ENCODE measurements at places on chromosomes 3 and 15.

- DNase-seq, result no peak
Observed at GRCh38 chr3:160812304-160812703, 56.3 kb downstream of the PPM1L start.

DNA sequence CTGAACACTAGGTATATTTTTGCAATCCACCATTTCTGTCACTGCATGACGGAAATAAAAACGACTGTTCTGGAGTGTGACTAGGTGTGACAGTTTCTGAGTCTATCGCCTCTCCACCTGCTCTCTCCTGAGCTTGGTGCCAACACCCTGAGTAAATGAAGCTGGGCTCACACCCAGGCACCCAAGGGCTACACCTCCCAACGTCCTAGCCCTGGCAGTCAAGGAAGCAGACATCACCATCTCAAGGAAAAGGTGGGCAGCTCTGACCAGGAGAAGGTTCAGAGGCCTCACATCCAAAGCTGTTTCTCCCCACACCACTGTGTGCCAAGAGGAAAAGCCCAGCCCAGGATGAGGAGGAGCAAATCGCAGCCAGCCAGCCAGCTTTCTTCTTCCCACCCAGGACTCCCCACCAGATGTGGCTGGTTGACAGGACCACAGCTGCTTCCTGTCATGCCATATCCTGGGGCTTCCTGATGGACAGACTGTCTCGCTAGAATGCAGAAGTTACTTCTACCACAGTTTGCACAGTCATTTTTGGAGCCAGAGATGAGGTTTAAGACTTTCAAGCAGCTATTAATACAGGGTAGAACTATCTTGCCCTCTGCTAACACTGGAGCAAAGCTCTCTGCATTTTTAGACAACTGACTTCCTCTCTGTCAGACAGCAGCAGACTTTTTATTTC is 3.3 kb downstream of the SCAMP2 start:
- no peak for DNase-seq

DNA sequence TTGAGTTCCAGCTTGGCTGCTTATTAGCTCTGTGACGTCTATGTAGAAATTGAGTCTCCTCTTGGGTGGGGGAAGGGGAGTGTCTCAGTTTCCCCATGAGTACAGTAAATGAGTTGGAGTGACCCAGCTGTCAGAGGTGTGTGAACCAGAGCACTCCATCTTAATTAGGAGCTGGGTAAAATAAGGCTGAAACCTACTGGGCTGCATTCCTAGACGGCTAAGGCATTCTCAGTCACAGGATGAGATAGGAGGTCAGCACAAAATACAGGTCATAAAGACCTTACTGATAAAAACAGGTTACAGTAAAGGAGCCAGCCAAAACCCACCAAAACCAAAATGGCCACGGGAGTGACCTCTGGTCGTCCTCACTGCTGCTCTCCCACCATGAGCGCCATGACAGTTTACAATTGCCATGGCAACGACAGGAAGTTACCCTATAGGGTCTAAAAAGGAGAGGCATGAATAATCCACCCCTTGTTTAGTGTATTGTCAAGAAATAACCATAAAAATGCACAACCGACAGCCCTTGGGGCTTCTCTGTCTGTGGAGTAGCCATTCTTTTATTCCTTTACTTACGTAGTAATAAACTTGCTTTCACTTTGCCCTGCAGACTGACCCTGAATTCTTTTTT is 222.4 kb downstream of the CACNA2D3 start:
- no peak for DNase-seq

DNA sequence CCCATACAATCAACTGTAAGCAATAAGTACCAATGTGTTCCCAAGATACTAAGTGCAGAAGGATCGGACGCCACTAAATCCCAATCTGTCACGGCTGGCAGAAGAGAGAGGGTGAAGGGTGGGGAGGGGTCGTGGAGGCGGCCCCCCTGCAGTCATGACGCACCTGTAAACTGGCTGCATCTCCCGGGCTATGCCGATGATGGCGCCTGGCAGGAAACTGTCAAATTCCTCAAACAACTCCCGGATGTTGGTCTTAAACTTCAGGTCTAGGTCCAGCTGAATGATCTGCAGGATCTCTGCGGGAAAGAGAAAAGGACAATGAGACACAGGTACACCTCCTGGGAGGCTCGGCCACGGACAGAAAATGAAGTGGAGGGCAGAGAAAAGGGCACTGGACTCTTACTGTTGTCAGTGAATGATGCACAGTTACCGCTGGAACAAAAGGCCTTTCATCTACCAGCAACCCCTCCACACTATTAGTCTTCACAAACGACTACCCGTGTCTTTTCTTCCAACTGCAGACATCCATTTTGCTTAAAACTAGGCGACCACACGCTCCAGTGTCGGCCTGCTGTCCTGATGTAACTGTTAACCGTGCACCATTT is 114.6 kb downstream of the XXYLT1 start:
- DNase-seq, result no peak

DNA sequence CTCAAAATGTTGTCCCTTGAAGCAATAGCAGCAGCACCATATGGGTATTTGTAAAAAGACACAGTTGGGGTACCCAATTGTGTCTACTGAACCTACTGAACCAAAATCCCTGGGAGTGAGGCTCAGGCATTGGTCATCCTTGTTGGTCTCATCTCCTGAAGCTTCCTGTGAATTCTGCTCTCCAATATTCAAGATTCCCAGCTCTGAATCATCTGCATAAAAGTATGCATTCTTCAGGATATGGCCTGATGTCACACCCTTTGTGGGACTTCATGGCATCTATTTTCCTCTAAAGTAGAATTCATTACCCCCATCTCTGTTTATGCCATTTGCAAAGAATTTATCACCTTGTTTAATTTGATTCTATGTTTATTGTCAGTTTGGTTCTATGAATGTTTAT is 13.3 kb upstream of the PTX3 start:
- no peak for DNase-seq

GRCh38 chr3:166864473-166865467 is 515.3 kb downstream of the ZBBX start:
- DNase-seq, result no peak

DNA sequence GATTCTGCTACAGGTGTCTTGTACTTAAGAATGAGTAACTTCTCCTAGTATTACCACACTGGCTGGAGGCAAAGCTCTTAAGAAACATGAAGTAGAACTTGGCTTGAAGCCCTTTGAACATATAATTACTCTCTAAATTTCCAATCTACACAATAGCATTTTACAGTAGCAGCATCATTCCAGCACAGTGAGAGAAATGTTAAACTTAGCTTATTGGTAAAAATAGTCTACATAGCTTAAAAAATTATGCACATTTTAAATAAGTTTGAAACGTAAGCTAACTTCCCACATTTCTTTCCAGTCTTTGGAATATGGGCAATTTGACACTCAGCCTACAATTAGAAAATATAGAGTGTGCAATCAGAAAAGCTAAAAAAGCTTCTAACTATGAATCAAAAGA is 32.8 kb upstream of the TOP2B start:
- no peak for DNase-seq

- no peak for DNase-seq
Observed at GRCh38 chr3:150348500-150348899, 59.6 kb upstream of the TSC22D2 start.

DNA sequence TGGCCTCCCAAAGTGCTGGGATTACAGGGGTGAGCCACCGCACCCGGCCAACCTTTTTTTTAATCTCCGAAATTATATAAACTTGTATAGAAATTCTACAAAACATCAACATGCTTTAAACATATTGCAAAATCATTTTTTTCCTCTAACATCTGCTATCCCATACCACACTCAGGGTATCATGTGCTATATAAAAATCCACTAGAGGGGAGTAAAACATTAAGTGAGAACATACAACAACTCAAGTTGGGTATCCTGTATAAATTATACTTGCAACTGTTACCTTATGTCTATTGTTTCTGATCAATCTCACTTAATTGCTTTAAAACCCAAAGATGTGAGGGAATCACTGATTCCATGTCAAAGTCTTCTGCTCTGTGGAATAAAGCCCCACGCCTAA is 71.9 kb upstream of the FBN1 start:
- no peak for DNase-seq

GRCh38 chr3:172287937-172288477 is 160.2 kb downstream of the GHSR start:
- no peak for DNase-seq

- DNase-seq, result no peak
Observed at GRCh38 chr3:30970183-30970582, 75.7 kb upstream of the GADL1 start.

- no peak for DNase-seq
Observed at GRCh38 chr15:71133747-71134472, 18.6 kb downstream of the THSD4 start.

DNA sequence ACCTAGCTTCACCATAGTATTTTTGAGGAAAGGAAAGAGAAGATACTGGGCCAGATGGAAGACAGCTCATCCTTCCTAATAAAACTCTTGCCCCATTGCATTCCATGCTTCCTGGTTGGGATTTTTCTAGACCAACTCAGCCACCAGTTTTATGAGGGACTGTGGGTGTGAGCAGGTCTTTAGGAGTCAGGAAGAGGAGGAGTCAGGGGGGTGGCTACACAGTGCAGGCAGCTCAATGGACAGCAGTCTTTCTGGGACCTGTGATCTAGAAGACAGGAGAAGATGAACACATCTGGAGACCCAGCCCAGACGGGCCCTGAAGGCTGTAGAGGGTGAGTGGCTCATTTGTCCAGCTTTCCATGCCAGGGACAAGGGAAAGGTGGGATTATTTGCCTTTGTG is at the start of gene NOX5:
TSS of gene NOX5 (plus strand) at position 242 of the 400 bp plus-strand sequence. CDS start at position 283, 41 bp downstream.
- DNase-seq, result no peak

DNA sequence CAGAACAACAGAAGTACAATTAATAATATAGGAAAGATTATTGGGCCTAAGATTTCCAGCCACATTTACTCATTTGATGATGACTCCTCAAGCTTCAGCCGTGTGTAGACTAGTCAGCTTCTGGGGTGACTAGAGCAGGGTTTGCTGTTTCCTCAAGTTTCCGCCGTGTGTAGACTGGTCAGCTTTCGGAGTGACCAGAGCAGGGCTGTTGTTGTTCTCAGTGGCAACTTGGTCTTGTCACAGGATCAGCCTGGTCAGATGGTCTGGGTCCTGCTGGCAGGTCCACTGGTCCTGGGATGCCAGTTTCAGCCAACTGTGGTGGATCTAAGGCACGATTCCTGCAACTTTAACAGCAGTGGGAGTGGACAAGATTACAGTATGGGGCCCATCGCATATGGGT is 21.8 kb upstream of the NOX5 start:
- no peak for DNase-seq

GRCh38 chr3:155335724-155336354 is 42.4 kb upstream of the STRIT1 start:
- no peak for DNase-seq

DNA sequence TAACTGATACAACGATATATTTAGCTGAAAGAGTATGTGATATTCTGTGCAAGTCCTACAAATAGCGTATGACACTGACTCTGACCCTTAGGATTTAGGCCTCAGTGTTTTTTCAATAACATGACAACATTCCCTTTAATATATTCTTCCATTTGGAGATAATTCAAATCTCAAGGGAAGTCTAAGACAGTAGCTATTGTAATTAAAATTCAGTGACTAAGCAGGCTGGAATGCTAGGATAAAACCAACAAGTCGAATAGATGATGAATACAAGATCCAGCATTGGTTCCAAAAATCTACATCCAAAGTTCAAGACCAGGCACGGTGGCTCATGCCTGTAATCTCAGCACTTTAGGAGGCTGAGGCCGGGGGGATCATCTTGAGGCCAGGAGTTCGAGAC is 56.2 kb downstream of the QTRT2 start:
- DNase-seq, result no peak

DNA sequence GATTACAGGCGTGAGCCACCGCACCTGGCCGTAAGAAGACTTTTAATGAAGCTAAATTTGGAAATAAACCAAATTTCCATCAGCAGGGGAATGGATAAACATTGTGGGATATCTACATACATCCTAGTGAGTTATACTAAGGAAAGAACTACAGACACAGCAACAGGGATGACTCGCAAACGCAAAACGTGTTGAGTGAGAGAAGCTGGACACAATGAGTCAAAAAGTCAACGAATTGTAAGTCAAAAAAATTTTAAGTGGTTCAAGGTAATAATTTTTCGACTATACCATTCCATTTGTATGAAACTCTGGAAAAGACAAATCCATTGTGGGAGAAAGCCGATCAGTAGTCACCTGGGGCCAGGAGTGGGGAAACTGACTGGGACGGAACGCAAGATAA is 19.9 kb downstream of the PLA2G4F start:
- no peak for DNase-seq

DNA sequence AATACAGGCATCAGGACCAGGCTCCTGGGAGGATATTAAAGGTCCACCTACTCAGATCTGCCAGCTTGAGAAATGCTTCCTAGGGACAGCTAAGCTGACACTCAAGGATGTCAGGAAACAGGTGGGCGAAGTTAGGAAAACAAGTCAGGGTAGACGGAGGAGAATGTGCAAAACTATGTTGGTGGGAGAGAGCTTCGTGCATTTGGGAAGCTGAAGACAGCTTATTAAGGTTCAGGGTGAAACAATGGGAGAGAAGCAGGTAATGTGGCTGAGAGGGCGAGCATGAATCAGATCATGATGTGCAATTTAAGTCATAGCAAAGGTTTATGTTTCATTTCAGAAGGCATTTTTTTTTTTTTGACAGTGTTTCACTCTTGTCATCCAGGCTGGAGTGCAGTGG is 297.2 kb upstream of the ATP10A start:
- DNase-seq, result no peak

DNA sequence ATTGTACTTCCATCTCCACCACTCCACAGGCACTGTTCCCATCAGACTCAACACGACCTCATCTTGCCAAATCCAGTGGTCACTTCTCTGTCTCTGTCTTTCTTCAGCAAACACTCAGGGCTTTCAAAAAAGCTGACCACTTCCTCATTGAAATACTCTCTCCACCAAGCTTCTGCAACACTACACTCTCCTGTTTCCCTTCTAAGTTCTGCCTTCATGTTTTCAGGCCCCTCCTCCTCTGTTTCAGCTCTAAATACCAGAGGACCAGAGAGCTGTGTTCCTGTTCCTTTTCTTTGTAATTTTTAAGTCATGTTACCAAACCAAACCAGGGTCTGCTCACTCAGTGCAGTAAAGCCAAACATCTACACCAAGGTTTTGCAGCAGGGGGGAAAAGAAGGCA is 33.8 kb upstream of the ACP3 start:
- no peak for DNase-seq

GRCh38 chr15:63349156-63349555 is 32.5 kb downstream of the CA12 start:
- no peak for DNase-seq

DNA sequence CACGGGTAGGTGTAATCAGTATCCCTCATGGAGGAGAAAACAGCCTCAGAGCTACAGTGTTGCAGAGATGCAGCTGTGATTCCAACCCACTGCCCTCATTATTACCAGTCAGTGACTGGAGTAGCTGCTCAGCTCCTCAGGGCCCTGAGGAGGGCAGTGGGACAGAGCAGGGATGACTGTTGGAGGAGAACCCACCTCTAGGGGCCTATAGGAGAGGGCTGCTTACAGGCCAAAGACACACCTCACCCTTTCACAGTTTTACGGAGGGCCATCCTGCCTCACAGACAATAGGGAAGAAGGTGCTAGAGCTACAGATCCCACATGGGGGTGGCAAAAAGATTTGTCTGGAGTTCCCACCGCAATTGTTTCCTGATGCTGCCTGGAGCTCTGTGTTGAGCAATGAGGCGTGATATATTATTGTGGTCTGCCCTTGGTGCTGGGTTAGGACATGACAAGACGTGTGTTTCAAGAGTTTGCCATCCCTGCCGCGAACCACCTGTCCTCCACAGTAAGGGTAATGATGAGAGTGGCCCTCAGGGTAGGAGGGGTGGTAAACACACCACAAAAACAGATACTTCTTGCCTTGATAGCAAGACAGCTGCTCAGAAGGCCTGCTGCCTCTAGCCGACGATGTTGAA is 140.5 kb upstream of the TPM1 start:
- no peak for DNase-seq

- DNase-seq, result no peak
Observed at GRCh38 chr15:98433346-98433745, 215.0 kb upstream of the IGF1R start.

All from ovary (tissue), 10 donors.